ENCODE measurements at places on chromosomes 11 and 22.

DNA sequence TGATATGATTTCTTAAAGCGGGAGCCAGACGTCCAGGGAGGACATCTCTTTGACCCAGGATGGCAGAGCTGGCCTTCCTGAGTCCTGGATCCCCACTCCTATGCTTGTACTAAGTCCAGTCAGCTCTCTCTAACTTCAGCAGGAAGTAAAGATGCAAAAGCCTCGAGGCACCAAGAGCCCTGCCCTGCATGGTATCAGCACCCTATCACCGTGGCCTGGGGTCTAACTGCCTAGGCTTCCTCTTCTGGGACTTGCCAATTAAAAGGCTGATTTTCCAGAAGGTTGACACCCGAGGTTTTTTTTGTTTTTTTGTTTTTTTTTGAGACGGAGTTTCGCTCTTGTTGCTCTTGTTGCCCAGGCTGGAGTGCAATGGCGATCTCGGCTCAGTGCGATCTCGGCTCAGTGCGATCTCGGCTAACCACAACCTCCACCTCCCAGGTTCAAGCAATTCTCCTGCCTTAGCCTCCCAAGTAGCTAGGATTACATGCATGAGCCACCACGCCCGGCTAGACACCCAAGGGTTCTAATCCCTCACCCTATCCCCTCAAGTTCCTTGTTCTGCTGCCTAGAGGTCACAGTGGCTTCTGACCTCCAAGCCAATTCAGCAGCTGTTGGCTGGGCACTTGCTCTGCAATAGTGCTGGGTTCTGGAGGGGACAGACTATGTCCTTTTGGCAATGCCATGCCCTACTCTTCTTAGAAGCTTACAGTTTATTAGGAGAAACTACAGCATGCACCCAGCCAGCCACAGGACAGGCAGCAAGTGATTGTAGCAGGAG lies 50.6 kb upstream of the FTH1 start:
- DNase-seq = no peak

GRCh38 chr11:8235925-8236324 lies 27.8 kb downstream of the LMO1 start:
- no peak for DNase-seq

DNA sequence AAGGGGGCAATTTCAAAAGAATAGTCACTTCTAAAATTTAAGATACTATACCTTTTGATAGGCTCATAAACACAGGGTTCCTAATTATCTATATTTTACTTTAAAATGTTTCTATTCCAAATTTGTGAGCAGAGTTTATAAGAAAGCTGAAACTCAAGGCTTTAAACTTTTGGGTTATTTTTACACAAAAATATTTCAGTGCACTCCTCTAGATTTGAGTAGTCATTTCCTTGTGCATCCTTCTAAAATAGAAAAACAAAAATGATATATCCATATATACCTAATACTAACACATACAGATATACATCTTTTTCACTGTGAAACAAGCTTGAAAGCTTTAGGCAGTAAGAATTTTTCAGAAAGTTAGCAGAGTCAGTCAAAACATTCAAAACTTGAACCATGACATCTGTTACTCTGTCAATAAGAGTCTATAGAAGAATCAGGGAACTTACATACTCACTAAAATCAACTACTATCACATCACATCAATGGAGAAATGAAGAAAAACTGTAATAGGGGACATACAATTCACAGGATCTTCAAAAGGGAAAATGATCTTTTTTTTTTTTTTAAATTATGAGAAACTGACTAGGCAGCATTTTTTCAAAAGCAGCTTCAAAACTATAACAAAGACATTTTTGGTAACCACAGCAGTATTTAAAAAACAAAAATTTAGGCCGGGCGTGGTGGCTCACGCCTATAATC lies 5.1 kb downstream of the PHF21A start:
- no peak for DNase-seq

GRCh38 chr22:37564111-37564711 lies 3.9 kb downstream of the CDC42EP1 start:
- peak; percentile 39 for DNase-seq

DNA sequence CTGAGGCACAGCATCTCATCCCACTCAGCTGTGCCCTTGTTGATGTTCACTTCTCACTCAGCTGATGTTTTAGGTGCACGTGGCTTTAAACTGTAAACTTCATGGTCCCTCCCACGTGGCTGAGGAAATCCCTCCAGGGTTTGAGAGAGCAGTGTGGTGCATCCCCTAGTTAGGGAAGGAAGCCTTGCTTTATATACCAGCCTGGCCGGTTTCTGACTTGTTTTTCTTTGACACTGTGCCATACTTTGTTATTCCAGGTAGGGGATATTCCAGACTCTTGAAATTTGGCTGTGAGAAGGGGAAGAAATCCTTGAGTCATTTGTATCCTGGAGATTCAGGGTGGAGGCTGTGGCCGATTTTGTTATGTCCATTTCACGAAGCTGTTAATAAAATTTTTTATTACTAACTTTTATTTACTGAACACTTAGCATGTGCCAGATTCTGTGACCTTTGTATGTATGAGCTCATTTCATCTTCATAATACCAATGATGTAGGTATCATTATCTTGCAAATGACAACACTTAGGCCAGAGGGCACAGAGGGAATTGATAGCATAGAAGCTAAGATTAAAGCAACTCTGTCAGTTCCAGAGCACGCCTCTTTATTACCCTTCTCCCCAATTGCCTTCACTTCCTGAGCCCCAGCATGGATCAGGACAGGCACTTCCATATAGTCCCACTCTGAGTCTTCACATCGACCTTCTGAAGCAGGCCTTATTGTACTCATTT lies 116.6 kb downstream of the NAV2 start:
- DNase-seq = no peak

DNA sequence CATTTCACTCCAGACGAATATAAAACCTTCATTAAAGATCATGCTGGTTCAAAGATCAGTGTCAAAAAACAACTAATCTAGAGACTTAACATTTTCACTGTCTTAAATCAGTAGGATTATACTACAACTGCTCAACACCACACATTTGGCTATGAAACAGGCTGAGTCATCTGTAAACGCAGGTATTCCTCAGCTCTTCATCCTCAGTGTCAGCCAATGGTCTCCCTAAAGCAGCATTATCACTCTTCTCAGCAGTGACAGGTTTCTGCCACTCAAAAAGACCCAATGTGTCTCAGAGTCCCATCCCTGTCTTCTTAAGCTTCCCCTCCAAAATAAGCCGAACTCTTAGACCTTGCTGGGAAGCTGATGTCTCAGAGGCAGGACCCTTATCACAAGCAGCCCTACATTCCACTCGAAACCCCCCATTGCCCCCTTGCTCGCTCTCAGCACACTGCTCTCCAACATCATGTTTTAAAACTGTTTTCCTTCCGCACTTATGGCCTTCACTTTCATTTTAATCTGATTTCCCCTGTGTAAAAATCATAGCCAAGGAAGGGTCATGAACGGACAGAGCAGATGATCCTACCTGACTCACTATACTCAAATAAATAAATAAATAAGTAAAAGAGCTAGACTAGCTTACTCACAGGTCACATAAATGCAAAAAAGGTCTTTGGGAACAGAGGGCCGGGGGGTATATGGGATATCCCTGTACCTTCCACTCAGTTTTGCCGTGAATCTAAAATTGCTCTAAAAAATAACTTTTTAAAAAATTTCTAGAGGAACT lies 23.0 kb downstream of the CDON start:
- no peak for DNase-seq

- no peak for DNase-seq
These were observed 11.0 kb downstream of the NRXN2 start for GRCh38 chr11:64711956-64712362.

DNA sequence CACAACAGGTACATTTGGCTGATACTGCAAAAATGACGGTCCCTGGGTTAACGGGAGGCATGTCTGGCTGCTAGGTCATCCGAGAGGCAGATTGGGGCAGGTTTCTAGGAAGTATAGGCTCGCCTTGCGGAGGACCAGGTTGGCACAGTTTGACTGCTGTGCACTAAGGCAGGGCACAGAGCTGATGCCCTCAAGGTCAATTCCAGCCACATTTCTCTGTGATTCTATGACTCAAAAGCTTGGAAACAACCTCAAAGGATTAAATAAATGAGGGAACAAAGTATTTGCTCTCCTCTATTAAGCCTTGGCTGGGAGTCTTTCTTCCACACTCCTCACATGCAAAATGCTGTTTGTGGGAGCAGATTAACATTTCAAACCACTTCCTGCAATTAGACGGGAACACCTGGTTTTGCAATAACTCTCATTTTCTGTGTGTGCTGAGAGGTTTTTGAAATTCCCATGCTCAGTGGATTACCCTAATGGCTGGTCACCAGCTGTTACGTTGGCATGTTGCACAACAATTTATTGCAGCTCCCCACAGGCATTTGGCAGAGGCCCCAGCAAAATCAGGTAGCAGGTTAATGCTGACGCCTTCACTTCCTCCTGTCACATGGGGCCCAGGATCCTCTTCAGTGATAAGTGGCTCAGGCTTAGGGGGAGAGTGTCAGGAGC lies 61.0 kb upstream of the PLET1 start:
- peak; percentile 90 for DNase-seq

DNA sequence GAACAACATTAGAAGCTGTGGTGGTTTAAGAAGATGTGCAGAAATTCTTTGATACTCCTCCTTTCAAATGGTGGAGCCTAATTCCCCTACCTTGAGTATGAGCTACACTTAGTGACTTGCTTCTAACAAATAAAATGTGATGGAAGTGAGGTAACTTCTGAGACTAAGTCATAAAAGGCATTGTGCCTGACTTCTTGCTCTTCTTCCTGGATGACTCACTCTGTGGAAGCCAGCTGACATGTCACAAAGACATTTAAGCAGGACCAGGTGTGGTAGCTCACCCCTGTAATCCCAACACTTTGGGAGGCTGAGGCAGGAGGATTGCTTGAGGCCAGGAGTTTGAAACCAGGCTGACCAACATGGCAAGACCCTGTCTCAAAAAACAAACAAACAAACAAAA lies 3.9 kb upstream of the PLA2G3 start:
- DNase-seq = peak; percentile 23

Data from fibroblast of lung (primary cell).